ENCODE measurements at places on chromosomes 6 and 20. TPM values are rescaled to one million over a fixed set of nuclear protein-coding genes. Genes with fewer than 3 reads are reported as not detected.

The DEFB132 gene
- total RNA-seq, result not detected

The UBE2C gene
- total RNA-seq, result 32.7 TPM

The ABHD16B gene
- not detected for total RNA-seq

The PIM1 gene
- 38.3 TPM for total RNA-seq

The HLA-DPA1 gene
- 1.4 TPM for total RNA-seq

The PLN gene
- not detected for total RNA-seq

The SFTA2 gene
- total RNA-seq, result not detected

The SEC23B gene
- 30.1 TPM for total RNA-seq

The DEFB119 gene
- not detected for total RNA-seq

The TRAM2 gene
- total RNA-seq, result 160 TPM

The TCP11 gene
- total RNA-seq, result not detected

The MLN gene
- not detected for total RNA-seq

The DEFB124 gene
- total RNA-seq, result not detected

The SAPCD1 gene
- not detected for total RNA-seq

The MOXD1 gene
- total RNA-seq, result 2.9 TPM

The ZNF311 gene
- 0.97 TPM for total RNA-seq

The CLPSL2 gene
- total RNA-seq, result not detected

The SMLR1 gene
- not detected for total RNA-seq

The LY6G6D gene
- total RNA-seq, result not detected

The SLC35D3 gene
- total RNA-seq, result not detected

The CCDC167 gene
- total RNA-seq, result 69.3 TPM

The GINM1 gene
- total RNA-seq, result 76.9 TPM
